ENCODE measurements at places on chromosomes 3 and 15. TPM values are rescaled to one million over a fixed set of nuclear protein-coding genes. Genes with fewer than 3 reads are reported as not detected.

GRCh38 chr3:169169340-169169963, 494.1 kb downstream of the MECOM start:
- no peak for DNase-seq

- no peak for DNase-seq
Measured at GRCh38 chr3:97076673-97077072, 262.3 kb downstream of the EPHA6 start.

DNA sequence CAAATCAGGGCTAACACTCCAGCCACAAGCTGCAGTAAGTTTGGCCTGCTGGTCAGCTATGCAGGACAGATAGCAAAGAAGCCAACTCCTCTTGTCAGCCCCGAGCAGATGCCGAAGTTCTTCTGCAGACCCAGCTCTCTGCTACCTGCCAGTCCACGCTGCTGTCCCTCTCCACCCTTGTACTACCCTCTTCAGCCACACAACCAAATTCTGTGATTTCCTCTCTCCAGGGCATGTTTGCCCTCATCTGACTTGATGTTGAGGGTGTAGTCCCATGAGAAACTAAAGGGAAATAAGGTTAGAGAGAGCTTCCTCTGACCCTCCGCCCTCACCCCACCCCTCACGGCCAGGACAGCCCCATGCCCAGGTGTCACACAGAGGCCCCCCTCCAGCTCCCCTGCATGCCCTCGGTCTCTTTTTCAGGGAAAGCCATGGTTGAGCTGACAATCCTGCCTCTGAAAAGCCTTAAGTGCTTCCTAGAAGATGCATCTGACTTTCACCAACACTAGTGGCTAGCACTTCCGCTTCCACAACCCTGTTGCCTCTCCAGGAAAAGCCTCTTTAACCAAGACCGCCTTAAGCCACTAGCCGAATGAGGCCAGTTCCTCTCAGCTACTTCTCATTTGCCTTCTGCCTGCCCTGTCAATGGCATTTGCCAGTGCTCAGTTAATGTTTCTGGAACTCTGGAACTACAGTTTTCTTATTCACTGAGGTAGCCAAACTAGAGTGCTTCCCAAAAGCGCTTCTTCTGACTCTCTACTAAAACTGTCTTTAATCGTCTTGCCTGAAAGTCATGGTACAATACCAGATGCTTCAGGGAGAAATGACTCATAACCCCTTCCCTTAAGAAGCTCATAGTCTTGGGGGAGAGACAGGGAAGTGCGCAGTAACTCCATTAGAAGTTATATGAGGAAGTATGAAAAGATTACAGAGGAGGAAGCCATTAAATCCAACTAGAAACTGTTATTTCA, 300.4 kb upstream of the STT3B start:
- DNase-seq, result no peak

The NR2C2 gene
- 14.7 TPM for polyA plus RNA-seq

The CLDN16 gene
- polyA plus RNA-seq, result 0.39 TPM
